ENCODE measurements at places on chromosomes 16 and 17.

DNA sequence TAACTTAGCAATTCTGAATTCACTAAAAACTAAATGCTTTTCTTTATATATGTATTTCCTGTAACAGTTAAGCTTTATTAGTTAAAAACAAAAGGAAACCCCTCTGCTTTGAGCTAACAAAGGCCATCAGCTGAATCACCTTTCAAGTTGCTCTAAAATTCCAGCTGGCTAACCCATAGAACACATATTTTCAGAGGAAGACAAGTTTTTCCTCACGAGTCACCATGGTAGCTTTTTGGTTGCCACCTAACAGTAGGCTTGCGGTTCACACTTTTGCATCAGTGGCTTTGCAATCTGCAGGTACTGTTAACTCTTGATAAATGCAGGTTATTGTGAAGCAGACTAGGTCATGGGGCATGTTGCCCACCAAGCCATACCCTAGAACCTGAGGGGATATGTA, 57.6 kb upstream of the IRX5 start:
- no peak for DNase-seq

DNA sequence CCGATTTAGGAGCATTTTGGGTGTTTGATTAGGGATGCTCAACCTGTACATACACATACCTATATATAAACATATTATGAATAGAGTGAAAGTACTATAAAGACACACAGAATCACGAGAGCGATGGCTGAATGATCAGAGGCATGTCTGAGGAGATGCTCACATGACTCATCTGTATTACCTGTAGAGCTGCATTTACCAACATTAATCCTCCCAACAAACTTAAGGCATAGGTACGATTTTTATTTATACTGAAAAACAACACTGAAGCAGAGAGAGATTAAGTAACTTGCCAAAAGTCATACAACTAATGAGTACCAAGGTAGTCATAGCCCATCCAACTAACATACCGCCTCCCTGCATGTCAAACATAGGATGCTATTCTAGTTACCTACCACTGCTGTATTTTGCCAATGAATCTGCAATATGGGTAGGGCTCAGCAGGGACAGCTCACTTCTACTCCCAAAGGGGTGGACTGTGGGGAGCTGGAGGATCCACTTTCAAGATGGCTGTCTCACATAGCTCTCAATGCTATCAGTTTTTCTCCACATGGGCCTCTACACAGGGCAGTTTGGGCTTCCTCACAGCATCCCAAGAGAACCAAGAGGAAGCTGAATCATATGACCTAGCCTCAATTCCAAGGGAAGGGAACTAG, 7.3 kb downstream of the CYB5D1 start:
- no peak for DNase-seq

DNA sequence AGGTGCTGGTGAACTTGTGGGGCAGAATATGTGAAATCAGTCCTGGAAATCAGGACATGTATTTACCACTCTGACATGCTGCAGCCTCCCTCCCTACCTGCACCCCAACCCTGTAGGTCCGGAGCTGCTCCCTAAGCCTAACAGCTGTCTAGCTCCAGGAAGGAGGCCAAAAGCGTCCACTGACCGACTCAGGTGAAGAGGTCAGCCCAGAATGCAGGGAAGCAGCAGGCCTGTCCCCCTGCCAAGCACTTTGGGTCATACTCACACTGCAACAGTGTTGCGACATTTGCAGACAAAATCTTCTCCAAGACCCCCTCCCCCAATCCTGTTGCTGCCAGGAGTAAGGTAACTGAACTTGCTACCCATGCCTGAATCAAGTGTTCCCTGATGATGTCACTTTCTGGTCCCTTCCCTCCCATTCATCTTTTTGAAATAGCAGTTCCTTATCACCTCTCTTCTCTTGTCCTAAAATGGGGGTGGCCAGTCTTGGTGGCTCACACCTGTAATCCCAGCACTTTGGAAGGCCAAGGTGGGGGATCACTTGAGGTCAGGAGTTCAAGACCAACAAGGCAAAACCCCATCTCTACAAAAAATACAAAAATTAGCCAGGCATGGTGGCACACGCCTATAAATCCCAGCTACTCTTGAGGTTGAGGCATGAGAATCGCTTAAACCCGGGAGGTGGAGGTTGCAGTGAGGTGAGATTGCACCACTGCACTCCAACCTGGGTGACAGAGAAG, 1.3 kb upstream of the ACLY start:
- no peak for DNase-seq

DNA sequence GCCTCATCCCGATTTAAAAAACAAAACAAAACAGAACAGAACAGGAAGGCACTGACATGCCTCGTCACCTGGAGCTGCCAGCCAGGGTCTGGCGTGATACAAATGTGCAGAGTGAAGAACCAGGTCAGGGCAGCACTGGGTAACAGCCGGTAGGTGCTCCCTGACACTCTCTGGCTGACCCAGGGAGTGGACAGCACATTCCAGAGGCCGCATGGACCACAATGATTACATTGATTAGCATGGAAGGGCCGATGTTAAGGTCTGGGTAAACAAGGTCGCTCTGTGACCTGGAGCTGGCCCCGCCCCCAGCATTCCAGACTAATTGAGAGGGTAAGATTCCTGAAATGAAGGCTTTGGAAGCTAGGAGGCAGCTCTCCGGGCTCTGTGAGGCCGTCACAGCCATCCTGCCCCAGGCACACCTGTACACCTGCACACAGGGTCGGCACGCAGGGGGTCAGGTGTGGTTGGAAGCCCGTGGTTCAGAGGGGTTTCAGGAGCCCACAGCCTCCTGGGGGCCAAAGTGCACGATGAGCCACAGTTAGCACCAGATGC, 21.4 kb downstream of the PIEZO1 start:
- DNase-seq: no peak

DNA sequence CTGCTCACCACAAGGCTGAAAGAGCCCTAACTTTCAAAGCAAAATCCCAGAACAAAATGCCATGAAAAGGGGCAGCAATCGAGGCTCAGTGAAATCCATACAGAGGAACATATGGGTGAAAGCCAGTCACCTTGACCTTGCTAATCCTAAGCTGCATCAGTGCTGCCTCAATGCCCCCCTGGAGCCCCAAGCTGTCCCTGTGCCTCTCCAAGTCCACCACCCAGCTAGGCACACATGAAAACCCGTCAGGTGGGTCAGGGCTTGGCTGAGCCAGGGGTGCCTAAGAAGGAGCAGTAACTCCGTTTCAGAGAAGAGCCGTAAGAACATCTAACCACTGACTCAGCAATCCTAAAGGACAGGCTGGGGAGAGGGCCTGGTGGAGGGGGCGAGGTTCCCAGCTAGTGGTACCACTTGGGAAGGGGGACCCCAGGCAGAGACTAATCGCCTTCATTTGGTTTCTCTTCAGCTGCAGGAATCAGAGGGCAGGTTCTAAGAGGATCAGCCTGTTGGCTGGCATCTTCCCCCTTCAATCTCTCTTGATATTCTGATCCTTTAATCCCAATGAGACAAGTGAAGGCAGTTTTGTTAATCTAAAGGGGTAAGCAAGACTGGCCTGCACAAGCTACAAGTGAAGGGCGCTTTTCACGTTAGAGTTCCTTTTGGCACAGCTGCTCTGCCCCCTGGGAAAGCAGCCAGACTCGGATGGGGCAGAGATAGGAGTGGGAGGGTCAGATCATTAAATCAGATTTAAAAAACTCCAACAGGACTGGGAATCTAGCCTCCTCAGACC, 7.6 kb downstream of the PITPNA start:
- peak; percentile 31 for DNase-seq

- DNase-seq: no peak
Measured at GRCh38 chr16:57549730-57550129, 7.3 kb downstream of the ADGRG5 start.

- DNase-seq: no peak
Measured at GRCh38 chr17:43559161-43559816, 13.1 kb upstream of the ETV4 start.

GRCh38 chr17:41352597-41353366, 2.2 kb upstream of the KRT33A start:
- DNase-seq: no peak

- DNase-seq: peak; percentile 46
Measured at GRCh38 chr17:3888343-3889171, 4.3 kb downstream of the CAMKK1 start.

DNA sequence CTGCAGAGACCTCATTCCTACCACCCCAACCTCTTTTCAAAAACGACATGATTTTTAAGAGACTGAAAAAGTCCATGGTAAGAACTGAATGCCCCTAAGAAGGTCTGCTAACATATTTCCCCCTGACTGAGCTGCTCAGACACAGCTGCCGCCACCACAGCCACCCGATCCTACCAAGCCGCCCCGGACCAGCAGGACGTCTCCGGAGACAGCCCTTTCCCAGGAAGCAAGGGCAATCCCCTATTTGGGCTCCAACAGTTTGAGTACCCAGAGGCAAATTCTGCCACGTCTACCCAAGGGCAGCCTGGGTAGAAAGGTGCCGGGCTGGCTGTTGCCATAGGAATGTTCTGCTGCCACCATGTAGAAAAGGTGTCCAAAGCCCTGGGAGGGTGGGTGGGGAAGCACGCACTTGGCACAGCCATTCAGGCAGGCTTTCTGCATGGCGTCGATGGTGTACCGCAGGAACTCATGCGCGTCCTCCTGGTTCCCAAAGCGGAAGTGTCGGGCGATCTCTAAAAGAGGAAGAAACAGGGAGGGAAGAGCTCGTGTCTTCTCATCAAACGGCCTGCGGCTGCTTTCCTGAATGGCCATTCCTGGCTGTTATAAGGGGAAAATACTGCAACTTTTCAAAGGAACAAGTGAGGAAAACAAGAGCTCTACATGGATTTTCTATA, 13.6 kb downstream of the USP36 start:
- DNase-seq: no peak

GRCh38 chr16:82133798-82134197, 36.2 kb downstream of the MPHOSPH6 start:
- no peak for DNase-seq

- peak; percentile 66 for DNase-seq
Measured at GRCh38 chr17:3012926-3013581, 50.4 kb downstream of the OR1D5 start.

DNA sequence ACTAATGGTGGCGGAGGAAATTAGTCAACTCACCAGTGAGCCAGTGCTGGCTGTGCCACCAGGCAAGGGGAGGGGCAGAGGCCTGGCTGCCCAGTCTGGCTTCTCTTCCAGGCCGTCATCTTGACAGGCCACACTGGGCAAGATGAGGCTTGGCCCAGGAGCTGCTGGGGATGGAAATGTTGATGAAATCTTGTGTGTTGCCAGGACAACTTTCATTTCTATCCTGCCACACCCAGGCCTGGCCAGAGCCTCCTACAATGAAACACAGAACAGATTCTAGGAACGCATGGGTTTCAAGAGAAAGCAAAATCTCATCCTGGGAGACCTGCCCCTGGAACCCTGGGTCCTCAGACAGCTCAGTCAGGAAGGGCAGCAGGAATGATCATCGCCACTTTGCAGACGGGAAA, 9.3 kb downstream of the HEXIM2 start:
- DNase-seq: peak; percentile 48

GRCh38 chr17:45287526-45288500, 25.9 kb upstream of the SPATA32 start:
- no peak for DNase-seq

DNA sequence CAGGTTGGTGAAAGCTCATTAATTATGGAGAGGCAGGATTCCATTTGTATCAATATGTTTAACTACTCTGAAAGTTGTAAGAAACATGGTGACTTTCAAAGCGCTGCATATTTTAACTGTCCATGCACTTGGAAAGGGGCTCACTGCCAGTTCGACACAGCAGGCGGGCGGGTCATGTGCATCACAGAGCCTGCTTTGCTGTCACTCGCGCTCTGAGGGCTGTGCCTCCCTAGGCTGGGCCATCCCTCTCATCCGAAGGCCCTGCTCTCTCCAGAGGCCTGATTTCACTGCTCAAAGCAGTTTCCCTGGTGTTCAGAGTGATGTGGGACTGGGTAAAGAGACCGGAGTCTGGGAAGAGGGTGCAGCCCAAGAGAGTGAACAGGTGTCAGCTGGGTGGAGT, 422.0 kb upstream of the MON1B start:
- no peak for DNase-seq

- DNase-seq: no peak
Measured at GRCh38 chr17:82248815-82249674, 20.2 kb downstream of the SLC16A3 start.

DNA sequence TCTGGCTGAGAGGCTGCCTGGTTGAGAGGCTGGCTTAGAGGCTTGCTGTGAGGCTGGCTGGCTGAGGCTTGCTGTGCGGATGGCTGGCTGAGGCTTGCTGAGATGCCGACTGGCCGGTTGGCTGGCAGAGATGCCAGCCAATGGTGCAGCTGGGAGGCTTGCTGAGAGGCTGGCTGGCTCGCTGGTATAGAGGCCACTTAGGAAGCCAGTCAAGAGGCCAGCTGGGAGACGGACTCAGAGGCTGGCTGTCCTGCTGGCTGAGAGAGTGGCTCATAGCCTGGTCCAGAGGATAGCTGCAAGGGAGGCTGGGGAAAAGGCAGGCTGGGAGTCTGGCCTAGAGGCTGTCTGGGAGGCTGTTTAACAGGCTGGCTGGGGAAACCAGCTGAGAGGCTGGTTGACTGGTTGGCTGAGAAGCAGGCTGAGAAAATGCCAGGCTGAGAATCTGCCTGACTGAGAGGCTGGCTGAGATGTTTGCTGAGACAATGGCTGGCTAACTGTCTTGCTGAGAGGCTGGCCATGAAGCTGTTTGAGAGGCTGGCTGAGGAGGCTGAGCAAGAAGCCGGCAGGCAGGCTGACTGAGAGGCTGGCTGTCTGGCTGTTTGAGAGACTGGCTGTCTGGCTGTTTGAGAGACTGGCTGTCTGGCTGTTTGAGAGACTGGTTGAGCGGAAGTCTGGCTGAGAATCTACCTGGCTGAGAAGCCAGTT, 37.5 kb upstream of the ACSM2B start:
- no peak for DNase-seq

- DNase-seq: no peak
Measured at GRCh38 chr16:86740906-86741799, 162.8 kb downstream of the FOXL1 start.

DNA sequence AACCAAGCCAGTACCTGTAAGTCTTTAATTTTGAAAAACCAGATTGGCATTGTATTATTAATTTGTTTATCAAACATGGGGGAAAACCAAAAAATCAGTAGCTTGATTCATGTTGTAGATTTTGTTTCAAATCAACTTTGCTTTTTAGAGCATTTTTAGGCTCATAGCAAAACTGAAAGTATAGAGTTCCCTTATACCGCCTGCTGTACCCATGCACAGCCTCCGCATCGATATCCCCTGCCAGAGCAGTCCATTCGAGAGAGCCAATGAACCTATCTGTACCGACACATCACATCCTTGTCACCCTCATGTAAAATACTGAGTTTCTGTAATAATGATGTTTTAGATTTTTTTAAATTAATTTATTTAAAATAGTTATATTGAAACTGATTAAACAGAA, 16.2 kb upstream of the MRC2 start:
- DNase-seq: no peak

DNA sequence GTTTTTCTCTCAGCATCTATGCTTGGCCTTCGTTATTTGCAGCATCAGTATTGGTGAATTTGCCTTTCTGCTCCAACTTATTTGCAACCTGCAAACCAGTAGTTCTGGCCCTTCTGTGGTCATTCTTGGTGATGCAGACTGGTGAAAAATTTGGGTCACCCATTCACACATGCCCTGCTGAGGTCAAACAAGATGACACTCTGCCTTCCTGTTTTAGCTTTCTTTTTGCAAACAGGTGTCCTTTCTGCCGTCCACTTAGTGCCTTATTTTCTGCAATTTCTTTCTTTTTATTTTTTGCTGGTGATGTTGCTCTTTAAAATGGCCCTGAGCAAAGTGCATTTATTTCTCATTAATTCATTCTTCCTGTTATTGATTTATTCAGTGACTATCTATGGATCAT, 31.3 kb downstream of the PLCG2 start:
- no peak for DNase-seq

Measured in posterior cingulate gyrus (tissue), 11 donors.